Activated T-cell treated with anti-CD3 and anti-CD28 coated beads for 1 hour (primary cell): ENCODE measurements at places on chromosomes 11 and 22.

DNA sequence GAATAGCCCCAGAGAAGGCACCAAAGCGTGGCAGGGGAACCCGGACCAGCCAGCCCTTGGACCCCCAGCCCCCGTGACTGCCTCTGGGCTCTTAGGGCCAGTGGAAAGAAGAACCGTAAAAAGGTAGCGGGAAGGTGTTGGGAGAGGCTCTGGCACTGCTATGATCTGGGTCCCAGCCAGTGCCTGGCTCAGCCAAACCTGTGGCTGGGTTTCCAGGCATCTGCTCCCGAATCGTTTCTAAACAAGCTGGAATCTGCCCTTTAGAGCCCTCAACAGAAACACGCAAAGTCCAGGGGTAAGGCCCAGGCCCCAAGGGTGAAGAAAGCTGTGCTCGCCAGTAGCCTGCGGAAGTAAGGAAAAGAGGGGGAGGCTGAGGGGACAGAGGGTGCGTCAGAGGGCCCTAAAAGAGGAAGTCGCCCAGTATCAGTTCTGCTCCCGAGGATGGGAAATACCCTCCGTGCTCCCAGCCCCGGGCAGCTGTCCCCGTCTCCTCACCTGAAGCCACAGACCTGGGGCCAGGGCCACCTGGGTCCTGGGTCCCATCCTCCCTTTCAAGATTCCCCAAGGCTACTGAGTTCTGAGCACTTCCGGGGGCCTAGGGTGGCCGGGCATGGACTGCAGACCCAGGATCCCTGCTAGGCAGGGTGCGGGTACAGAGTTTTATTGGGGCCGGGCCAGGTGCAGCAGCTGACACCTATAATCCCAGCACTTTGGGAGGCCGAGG is 24.7 kb downstream of the IL10RA start:
- no peak for DNase-seq

DNA sequence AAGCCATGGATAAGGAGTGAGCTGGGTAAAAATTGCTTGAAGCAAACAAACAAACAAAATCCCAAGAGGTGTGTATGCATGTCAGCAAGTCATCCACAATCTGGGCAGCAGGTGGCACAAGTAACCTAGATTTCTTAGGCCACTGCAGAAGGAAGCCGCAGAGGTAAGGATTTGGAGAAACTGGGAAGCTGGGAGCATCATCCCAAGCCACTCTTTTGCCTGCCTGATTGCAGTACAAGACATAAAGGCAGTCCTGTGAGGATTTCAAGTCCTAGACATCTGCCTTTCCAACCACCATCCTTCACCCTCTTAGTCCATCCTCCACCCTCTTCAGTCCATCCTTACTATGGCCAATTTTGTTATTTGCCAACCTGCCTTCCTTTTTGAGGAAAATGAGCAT is 67.2 kb upstream of the BMAL1 start:
- DNase-seq, result no peak

DNA sequence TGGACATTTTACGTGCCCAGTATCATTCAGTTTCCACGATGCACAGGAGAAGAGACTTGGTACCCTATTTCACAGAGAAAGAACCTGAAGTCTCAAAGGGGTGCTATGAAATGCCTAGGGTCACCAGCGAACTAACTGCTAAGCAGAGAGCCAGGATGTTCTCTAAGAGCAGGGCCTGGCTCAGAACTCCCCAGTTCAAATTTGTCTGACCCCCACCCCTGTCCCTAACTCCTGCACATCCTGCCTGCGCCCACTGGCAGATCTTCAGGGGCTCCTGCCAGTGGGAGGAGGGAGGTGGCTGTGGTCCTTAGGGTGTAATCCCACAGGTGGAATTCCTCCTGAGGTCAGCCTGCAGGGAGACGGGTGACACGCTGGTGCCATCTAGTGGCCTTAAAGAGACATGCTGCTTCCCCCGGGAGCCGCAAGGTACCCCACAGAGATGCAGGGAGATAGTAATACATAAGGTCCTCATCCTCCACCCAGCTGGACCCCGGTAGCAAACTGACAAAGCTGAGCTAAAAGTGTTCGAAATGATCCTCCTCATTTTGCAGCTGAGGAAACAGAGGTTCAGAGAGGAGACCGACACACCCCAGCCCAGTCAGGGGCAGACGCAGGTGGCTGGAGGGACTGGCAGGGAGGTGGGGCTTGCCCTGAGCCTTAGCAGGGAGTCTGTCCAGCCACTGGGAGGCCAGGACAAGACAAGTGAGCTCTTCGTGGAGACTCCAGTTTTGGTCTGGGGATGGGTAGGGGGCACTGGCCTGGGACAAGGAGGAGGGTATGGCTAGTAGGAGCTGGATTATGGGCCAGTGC is 34.1 kb downstream of the MB start:
- peak; percentile 35 for DNase-seq

- no peak for DNase-seq
Observed at GRCh38 chr22:27588268-27588667, 213.3 kb downstream of the MN1 start.

DNA sequence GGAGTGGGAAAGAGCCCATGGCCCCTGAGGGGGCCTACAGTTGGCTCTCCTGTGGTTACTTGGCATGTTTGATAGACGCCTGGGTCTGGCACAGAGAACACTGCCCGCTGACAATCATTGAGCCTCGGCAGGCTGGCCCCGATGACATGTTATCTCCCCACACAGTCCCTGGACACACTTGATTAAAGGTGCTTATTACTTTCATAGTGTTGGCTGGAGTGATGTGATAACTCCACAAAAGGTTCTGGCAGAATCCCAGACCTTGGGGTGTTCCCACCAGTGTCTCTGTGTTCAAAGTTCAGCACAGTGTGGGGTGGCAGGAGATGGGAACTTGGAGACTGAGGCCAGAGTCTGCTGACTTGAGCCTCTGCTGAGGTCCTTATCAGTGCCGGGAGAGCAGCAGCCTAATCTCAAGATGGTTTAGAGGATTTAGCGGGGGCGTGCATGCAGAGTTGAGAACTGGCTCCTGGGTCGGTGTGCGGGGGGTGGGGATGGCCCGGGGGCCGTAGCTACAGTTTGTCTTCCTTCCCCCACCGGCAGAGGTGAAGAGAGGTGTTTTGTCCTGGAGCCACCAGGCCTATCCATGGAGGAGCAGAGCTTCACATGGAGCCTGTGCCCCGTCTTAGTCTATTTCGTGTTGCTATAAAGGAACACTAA is 22.5 kb downstream of the PARVB start:
- DNase-seq, result no peak

- DNase-seq, result no peak
Observed at GRCh38 chr11:69969890-69970784, 108.0 kb upstream of the ANO1 start.

DNA sequence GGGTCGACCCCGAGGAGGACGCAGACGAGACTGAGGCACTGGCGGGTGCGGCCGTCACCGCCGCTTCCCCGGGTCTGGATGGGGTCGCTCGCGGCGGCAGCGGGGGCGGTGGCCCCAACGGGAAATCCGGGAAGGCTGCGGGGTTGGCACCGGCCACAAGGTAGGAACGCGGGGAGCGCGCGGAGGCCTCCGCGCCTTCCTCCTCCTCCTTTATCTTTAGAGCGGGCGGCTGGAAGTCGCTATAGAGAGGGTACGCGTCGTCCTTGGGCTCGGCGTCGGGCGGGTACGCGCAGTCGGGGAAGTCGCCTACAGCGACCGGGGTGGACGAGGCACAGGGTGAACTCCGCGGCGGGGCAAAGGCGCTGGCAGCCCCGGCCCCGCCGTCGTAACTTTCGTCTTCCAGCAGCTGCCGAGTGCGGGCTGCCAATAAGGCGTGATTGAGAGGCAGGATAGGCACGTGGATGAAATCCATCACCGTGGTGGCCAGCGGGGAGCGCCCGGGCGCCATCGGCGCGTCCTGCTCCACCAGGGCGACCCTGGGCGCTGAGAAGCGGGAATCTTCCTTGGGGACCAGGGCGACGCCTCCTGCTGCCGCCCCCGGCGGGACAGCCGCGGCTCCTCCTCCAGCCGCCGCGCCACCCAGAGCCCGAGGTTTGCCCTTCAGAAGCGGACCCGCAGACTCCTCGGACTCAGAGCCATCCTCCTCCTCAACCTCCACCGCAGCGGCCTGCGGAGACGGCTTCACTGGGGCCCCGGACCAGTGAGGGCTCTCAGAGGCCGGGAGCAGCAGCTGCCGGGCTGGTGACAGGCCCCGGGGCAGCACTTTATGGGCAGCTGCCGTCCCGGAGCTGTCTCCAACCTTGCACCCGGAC is 1.7 kb downstream of the PGR start:
- DNase-seq, result no peak

GRCh38 chr11:69828971-69829344 is 9.7 kb upstream of the FGF3 start:
- DNase-seq, result no peak

GRCh38 chr11:131038597-131038996 is 122.3 kb upstream of the SNX19 start:
- no peak for DNase-seq
